ENCODE measurements at places on chromosomes 2 and 18. TPM values are rescaled to one million over a fixed set of nuclear protein-coding genes. Genes with fewer than 3 reads are reported as not detected.

DCDC2C gene
- total RNA-seq = not detected

ARHGAP28 gene
- 15.5 TPM for total RNA-seq

G6PC2 gene
- not detected for total RNA-seq

FAM124B gene
- total RNA-seq = not detected

SLC14A1 gene
- total RNA-seq = 0.34 TPM

B3GNT7 gene
- not detected for total RNA-seq

LDLRAD4 gene
- not detected for total RNA-seq

DNA sequence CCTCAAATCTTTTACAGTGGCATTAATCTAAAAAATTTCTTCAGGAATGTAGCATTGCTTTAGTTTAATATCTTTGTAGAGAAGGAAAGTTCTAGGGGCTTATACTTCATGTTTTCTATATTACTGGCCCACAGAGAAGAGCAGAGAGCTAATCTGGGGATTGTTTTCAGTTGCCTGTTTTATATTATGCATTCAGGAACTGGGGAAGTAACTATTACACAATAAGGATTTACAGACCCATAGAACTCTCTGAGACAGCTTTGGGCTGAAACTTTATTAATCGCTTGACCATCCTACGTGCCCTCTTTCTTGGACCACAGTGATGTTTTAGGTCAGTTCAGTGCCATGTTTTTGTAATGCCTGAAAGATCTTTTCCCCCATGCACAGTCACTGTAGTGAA lies 29.9 kb downstream of the BIRC6 start:
- no peak for DNase-seq

- peak; percentile 46 for DNase-seq
Observed at GRCh38 chr2:210617732-210618330, 61.4 kb downstream of the CPS1 start.

DNA sequence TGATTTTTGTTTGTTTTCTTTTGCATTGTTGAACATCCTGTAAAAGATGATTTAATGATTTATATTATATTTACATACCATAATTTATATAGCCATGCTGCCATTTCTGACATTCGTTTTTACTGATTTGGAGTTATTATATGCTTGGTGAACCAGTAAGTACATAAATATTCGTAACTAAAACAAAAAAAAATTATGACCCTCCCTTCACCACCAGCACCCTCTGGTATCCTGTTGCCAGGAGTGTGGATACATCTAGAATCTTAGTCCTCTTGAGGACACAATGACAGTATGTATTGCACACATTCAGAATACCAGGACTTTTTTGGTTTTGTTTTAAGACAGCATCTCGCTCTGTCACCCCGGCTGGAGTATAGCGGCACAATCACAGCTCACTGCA lies 43.9 kb upstream of the B3GNT7 start:
- no peak for DNase-seq

DNA sequence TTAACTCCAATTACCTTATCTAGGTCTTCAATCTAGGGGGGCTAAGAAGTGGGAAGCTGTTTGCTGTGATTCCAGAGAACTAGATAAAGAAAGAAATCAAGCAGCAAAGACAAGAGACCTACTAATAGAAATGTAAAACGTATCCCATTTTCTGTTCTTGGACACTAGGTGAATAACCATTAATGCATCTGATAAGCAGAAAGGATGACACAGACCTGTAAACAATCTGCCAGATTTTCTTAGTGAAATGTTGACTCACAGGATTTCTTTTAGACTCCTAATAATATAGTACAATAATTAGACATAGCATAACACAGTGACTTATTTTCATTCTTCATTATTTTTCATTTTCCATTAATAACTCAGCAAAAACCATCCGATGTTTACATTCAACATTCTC lies 1.3 kb downstream of the WDR35 start:
- DNase-seq = no peak

GRCh38 chr2:53865962-53866361 lies 6.2 kb upstream of the GPR75 start:
- peak; percentile 22 for DNase-seq

GRCh38 chr2:118667348-118667747 lies 180.1 kb downstream of the EN1 start:
- no peak for DNase-seq

DNA sequence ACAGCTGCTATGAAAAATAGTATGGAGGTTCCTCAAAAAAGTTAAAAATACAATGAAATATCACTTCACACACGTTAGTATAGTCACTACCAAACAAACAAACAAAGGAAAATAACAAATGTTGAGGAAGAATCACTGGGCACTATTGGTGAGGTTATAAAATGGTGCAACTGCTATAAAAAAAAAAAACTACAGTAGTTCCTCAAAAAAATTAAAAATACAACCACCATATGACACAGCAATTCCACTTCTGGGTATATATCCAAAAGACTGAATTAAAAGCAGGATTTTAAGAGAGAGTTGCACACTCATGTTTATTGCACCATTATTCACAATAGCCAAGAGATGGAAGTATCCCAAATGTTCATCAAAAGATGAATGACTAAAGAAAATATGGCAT lies 80.9 kb upstream of the POU3F3 start:
- DNase-seq = no peak

DNA sequence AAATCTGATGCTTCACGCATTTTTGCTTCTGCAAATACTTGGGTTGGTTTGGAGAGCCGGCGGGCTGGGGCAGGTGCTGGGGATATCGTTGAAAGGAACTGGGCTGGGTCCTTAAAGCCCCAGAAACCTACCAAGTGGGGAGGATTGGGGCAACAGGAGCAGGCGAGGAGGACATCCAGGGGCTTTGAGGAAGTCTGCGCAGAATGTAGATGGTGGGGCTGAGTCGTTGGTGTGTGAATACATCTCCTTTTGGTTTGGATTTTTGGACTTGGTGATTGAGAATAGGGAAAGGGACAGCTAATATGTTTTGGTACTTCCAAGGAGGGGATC lies 1.1 kb downstream of the DCC start:
- DNase-seq = no peak

DNA sequence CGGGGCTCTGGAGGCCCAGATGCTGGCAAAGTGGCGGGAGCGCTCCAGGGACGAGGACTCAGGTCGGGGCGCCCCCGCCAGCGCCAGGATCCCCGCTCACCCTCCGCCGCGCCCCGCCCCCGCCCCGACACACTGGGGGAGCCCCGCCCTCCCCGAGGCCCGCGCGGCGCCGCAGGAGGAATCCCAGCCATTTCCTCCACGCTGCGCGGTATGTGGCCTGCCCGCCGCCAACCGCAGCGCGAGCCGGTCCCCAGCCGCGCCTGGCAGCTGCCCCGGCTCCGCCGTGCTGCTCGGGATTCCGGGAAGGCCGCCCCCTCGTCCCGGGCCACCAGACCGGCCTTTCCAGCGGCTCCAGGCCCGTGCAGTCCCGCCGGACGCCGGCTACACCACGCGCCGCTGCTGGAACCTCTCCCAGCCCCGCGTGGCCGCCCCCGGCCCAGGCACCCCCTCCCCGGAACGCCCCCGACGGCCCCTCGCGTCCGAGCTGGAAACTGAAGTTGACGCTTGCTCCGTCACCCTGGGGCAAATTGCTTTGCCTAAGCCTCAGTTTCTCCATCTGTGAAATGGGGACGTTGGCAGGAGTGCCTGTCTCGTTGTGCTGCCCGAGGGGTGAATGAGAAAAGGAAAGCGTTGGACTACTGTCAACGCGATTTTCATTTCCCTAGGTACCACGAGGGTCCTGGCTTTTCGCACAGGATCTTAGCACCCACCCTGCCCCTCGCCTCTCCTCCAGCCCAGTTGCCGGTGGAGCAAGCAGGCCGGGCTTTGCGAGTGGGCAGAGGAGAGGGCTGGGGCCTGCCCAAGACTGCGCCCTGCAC lies 53.6 kb downstream of the PKDCC start:
- no peak for DNase-seq

DNA sequence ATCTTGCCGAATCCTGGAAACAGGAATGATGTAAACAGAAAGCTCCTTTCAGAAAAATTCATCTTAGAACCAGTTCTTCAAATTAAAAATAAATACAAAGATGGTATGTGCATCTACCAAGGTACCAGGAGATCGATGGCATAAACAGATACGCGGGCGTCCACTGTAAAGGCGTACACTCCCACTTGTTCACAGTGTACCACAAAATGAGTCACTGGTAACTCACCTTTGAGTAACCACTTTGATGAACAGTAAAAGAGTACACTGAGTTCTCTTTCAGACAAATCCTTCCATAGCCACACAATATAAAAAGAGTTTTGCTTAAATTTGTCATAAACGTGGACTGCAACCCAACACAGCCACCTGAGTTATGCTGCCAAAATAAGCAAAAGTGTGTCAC lies 128.3 kb downstream of the DNER start:
- peak; percentile 43 for DNase-seq

GRCh38 chr2:46351750-46352138 lies 54.5 kb downstream of the EPAS1 start:
- no peak for DNase-seq

- DNase-seq = no peak
Observed at GRCh38 chr2:12585784-12586183, 131.0 kb upstream of the TRIB2 start.

GRCh38 chr2:189204322-189204941 lies 24.9 kb upstream of the COL5A2 start:
- peak; percentile 45 for DNase-seq

GRCh38 chr2:163155279-163155883 lies 316.8 kb upstream of the KCNH7 start:
- DNase-seq = peak; percentile 43

DNA sequence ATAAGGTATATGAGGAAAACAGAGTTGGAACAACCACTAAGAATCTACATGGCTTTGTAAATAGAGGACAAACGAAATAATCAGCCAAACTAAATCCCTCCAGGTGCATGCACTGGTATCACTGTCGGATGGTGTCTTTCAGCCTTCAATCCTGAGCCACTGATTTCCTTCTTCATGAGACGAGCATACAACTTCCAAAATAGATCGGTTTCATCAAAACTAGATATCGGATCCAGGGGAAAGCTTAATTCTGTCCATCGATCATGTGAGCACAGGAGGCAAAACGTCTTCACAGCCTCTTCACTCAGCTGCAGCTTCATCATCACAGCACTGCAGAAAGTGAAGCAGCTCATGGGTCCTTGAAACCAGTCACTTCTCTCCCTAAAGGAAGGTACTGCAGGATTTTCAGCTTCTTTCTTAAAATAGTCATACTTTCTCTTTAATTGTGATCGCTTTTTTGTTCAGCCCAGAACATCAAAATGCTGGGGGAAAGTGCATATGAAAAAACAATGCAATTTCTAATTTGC lies 80.5 kb downstream of the DTNB start:
- DNase-seq = no peak

DNA sequence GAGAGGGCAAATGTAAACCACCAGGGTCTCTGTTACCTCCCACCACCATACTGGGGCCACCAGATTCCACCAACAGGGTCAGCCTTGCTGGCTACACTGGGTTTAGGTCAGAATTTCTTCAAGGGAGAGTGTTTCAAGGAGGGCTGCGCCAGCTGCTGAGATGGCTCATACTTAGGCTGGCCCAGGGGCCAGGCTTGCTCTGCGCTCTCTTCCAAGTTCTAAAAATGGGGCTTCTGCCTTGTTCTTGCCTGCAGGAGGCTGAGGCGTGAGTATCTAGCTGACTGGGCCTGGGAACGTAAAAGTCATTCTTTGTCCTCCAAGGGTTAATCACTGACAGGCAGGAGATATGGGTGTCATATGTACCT lies 28.1 kb downstream of the MRPL33 start:
- DNase-seq = no peak

- no peak for DNase-seq
Observed at GRCh38 chr18:4204438-4204720, 250.7 kb downstream of the DLGAP1 start.

DNA sequence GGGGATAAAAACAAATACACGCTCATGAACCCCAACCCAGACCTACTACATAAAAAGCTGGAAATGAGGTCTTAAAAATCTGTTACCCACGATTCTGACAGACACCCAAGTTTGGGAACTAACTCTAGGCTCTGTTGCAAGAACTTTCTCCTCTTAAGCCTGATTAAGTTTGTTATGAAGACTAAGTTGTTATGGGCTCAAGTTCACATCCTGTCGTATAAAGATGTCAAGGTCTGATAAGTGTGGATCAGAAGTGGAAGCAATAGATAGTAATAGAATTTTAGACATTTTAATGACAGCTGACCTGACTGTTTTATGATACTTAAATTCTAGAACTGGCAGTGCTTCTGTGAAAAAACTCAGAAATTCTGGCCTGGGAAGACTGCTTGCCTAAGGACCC lies 43.2 kb downstream of the LPIN2 start:
- DNase-seq = no peak

- peak; percentile 77 for DNase-seq
Observed at GRCh38 chr2:73176881-73177644, 25.3 kb upstream of the NOTO start.

DNA sequence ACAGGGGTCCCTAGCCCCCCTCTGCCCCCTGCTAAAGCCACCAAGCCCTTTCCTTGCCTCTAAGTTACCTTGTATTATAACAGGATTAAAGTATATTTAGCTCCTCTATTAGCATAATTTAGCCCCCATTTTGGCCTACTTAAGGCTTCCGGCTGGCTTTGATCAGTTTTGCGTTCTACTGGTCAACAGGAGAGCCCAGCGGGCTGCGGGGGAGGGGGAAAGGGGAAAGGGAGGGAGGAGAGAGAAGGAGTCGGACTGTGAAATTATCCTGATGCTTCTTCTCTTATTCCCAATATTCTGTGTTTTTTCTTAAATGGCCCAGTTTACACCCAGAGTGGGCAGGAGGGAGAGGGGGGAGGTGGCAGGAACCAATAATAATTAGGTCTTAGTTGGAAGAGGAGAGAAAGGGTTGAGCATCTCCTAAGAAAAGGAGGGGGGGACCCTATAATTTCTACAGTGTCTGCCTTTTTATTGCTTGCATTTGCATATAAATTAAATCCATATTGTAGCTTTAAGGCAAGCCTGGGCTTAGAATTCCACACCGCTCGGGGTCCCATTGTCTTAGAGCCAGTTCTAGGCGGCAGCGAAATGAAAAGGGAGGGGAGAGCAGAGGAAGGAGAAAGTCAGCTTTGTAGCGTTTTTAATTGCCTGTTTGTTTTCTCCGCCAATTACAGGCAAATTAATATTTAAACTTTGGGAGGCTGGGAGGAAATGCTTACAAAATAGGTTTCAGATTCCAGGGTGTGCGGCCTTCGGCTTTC lies 39.6 kb downstream of the EN1 start:
- no peak for DNase-seq

- no peak for DNase-seq
Observed at GRCh38 chr2:207813942-207814341, 44.2 kb upstream of the FZD5 start.

GRCh38 chr2:136135462-136135861 lies 17.5 kb upstream of the CXCR4 start:
- no peak for DNase-seq

Measured in LHCN-M2 (cell line).